ENCODE measurements at places on chromosomes 2 and 18.

DNA sequence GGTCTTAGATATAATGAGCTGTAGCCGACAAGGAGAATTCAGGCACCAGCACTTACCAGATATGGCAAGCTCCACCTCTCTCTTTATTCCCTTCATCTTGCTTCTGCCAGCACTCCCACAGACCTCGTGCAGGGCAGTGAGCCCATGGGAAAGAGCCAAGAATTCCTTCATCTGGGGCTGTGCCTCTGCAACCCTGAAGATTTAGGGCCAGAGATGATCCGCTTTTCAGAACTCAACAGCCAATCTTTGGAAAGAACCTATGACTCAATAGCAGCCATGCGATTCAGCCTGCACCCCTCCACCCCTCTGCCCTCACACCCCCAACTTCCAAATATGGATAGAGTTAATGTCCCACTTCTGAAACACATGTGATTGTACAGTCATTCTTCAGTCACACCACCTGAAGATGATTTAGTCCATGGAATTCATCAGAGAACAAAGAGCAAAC is 533.7 kb upstream of the TNP1 start:
- no peak for DNase-seq

- DNase-seq, result no peak
Observed at GRCh38 chr2:239456940-239457339, 56.1 kb upstream of the HDAC4 start.

GRCh38 chr2:71783215-71783614 is 329.9 kb downstream of the DYSF start:
- DNase-seq, result no peak

DNA sequence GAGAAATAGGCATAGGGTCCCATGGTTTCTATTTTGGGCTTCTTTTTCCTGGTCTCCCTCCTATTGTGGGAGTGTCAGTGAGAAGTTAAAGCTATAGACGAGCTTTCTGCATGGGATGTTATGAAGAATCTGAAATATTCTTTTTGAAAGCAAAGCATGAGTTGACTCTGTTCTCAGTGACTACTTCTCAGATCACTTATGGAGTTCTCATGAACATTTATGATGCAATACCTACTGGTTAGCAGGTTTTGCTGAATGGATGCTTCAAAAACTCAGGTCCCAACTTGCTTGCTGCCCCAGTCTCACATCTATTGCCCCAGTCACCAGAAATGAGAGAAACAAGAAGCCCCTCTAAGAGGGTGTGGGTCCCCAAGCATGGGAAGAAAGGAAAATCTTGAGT is 365.0 kb downstream of the HRH4 start:
- no peak for DNase-seq

GRCh38 chr2:12796657-12797056 is 79.9 kb downstream of the TRIB2 start:
- no peak for DNase-seq

DNA sequence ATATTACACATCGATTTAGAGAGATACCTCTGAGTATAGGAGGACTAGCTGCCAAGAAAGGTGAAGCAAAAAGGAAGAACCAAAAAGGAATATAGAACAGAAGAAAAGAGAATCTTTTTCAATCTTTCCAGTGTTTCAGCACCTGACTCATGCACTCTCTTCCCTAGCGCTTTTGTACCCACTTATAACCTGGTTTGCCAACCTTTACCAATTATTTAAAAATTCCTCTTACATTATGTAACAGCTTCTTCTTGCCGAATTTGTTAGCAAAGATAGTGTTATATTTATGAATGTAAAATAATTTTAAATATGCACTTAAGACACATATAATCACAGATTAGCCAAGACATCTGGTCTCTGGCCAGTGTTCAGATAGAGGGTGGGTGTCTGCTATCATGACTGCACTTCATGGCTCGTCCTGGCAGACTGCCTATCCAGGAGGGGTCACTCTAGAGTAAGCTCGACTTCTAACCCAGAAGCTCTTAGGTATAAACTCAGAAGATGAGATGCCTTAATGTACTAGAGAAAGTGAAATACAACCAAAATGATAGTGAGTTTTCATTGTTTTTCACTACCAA is 122.9 kb downstream of the ATAD2B start:
- DNase-seq, result no peak

- no peak for DNase-seq
Observed at GRCh38 chr2:24971286-24971535, 544 bp downstream of the DNAJC27 start.

DNA sequence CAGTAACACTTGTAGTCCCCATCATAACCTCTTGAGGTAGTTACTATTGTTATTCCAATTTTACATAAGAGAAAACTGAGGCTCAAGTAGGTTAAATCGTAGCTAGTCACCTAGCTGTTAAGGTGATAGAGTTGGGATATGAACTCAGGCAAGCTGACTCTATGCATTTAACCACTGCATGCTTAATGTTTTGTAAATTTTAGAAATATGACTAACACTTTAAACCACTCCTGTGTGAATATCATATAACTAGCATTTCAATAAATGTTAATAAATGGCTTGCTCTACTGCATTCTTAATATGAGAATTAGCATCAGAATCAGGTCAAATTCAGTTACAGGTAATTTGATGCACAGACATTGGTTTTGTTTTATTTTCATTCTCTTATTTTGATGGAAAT is 35.6 kb upstream of the CREB1 start:
- no peak for DNase-seq

- no peak for DNase-seq
Observed at GRCh38 chr2:28981016-28981441, at the start of gene TOGARAM2. Gene TOGARAM2, plus strand, starts transcription at chr2:28981298. Its CDS starts 13,537 bp downstream, at chr2:28994835.

- DNase-seq, result no peak
Observed at GRCh38 chr2:164675027-164675426, 53.7 kb upstream of the GRB14 start.

GRCh38 chr2:30747206-30747605 is 60.0 kb downstream of the CAPN13 start:
- no peak for DNase-seq

DNA sequence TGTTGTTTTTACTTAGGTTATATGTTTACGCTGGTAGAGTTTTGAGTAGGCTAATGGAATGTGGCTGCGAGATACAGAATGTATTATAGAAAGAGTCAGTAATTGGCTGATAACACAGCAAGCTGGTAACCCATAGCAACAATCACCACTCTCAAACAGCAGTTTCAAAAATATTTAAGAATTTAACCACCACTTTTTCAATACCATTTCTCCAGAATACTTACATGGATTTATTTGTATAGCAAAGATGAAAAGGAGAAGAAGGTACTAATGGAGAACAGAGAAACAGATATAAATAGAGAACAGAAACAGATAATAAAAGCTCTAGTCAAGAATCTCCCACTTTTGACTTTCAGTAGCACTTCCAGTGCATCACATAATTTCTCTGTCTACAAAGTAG is 188.3 kb upstream of the SLC39A10 start:
- DNase-seq, result no peak

DNA sequence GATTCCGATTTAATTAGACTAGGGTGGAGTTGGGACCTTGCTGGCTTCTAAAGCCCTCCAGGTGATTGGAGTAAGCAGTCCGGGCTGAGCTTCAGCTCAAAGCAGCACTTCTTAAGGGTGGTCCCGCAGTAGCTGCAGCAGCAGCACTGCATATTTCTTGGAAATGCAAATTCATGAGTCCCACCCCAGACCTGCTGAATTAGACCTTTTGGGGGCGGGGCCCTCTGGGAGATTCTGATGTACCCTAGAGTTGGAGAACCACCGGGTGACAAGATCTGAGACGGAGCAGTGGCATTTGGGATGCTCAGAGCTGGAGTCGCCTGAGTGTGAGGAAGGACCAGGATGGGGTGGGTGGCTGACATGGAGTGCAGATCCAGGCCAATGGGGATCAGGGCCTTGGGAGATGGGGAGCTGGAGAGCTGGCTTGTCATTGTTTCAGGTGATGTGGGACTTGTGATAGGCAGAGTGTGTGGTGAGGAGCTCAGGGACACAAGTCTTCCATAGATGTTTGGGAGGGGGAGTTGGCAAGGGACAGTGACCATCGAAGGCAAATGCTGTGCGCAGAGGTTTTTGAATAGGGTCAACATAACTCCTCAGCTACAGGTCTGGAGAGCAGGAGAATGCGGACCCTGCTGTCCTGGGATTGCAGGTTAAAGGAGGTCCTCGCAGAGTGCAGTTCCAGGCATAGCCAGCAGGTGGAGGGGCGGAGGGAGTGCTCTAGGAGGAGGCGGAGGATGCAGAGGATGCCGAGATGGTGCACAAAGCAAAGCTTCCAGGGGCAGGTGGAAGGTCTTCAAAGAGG is 130.9 kb upstream of the RAB12 start:
- DNase-seq, result peak; percentile 60

DNA sequence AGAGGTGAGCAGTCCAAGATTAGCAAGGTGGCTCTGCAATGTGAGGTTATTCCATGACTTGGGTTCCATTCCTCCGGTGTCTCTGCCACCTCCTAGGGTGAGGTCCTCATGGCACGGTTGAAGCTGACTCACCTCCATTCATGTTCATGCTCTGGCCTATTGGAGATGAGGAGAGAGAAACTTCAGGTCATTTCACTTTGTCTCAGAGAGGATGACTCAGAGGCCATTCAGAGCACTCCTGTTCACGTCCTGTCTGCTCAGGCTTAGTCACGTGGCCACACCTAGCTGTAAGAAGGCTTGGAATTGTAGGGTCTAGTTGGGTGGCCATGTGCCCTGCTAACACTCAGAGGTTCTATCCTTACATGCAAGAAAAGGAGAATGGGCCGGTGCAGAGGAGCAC is 67.5 kb upstream of the MBOAT2 start:
- no peak for DNase-seq

DNA sequence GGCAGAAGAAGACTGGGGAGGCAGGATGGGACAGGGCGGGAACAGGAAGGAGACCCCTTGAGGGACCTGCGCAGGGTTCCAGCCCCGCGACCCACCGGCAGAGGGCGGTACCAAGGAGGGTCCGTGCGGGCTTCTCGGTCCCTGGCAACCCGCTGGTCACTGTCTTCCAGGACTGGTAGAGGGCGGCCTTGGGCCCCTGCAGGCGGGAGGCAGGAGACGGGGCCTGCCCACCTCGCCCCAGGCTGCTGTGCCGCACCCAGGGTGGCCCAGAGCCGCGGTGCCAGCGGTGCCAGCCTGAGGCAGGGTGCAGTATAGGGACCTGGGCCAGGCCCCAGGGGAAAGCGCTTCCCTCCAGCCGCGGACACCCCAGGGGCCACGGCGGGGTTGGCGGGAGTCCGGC is 34.5 kb downstream of the NEURL3 start:
- DNase-seq, result peak; percentile 69

- no peak for DNase-seq
Observed at GRCh38 chr2:112493048-112493447, 11.1 kb downstream of the TTL start.

DNA sequence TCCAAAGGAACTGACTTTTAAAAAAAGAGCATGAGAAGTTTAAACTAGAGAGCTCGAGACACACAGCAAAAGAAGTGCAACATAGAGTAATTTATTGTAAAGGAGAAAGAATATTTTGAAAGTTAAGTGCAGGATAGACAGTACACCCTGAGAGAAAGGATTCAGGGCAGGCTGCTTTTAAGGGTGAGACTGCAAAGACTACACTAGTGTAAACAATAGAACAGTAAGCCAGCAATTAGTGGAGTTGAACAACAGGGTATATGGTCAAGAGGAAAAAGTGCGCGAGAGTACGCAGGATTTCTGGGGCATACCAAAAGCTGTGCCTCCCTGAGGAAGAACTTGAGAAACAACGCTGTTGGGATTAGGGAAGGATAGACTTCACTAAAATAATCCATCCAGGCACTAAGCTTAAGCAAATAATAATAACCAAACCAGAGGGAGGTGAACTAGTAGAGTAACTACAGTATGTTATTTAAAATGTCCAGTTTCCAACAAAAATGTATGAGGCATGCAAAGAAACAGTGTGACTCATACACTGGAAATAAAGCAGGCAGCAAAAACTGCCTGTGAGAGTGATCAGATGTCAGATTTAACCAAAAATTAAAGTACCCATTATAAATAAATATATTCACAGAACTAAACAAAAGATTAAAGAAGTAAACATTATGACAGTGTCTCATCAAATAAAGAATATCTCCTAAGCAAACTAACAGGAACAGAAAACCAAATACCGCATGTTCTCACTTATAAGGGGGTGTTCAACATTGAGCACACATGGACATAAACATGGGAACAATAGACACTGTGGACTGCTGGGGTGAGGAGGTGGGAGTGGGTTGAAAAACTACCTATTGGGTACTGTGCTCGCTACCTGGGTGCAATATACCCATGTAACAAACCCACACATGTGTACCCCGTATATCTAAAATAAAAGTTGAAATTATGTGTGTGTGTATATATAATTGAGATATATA is 40.5 kb upstream of the EMILIN2 start:
- no peak for DNase-seq

DNA sequence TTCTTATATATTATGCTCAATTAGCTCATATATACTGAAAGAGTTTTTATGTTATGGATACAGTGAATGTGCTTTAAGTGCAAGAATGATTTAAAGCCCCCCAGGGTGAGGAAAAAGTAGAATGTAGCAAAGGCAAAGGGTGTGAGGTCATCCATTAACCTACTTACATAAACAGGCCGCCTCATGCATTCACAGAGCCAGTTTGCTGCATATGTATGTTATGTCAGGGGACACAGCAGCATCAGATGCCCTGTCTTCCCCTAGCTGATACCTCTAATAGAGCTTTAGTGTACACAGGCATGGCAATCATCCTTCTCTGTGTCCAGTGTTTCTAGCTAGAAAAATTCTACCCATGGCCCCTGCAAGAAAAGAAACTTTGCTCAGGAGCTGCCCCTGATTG is 187.8 kb upstream of the FSHR start:
- no peak for DNase-seq

- no peak for DNase-seq
Observed at GRCh38 chr2:47028846-47029560, 113.4 kb upstream of the MCFD2 start.

Measured in CD4-positive, alpha-beta T cell (primary cell).